Spleen (tissue), 13 donors: ENCODE measurements at places on chromosomes 12 and 14. TPM values are rescaled to one million over a fixed set of nuclear protein-coding genes. Genes with fewer than 3 reads are reported as not detected.

DNA sequence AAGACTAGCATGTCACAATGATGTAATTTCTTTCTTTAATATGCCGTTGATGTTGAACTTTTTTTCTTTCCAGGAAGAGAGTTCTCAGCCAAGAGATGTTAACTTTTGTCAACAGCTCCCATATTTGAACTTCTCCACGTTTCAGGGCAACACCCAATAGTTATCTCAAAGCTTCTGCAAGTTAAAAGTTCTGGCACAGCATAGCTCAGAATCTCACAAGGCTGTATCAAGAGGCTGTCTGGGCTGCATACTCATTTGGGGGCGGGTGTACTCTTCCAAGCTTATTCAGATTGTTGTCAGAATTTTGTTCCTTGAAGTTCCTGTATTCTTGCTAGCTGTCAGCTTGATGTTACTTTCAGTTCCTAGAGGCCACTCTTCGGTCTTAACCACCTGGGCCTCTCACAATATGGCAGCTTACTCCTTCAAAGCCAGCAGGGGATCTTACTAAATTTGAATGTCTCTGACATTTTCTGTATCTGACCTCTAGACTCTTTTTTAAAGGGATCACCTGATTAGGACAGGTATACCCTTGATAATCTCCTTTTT, 38.9 kb downstream of the KCNC2 start:
- H3K4me1 ChIP-seq = no peaks in the 10 kb centered on the region
- H3K27me3 ChIP-seq = no peaks in the 10 kb centered on the region
- no peak overlapping the region for H3K27ac ChIP-seq
- DNase-seq = no peak
- H3K4me3 ChIP-seq = no peak overlapping the region
- no peaks in the 10 kb centered on the region for H3K36me3 ChIP-seq

The A2ML1 gene
- not detected for total RNA-seq

The C12orf42 gene
- 12.3 TPM for total RNA-seq

The DLK1 gene
- total RNA-seq = not detected

The RD3L gene
- total RNA-seq = not detected
